ENCODE measurements at places on chromosomes 16 and 17.

DNA sequence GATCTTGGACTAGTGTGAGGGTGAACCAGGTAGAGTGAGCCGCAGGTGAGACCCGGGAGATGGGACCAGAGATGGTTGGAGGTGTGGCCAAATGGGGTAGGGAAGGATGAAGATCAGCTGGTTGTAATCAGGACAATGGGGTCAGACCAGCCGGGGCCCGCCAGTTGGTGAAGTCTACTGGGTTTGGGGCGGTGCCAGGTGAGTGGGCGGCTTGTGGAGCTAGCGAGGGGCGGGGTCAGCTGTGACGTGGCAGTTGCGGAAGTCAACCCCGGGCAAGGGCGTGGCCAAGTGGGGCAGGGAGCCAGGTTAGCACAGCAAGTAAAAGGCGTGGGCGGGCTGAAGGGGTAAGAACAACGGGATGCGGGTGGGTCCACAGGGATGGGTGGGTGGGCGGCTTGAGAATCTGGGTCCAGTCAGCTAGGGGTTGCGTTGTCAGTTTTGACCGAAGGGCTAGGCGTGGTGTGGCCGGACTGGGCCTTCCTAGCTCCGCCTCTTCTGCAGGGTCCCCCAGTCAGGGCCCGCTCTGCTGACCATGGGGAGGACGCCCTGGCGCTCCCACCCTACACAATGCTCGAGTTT is 25.5 kb upstream of the ALKBH5 start:
- DNase-seq: no peak

DNA sequence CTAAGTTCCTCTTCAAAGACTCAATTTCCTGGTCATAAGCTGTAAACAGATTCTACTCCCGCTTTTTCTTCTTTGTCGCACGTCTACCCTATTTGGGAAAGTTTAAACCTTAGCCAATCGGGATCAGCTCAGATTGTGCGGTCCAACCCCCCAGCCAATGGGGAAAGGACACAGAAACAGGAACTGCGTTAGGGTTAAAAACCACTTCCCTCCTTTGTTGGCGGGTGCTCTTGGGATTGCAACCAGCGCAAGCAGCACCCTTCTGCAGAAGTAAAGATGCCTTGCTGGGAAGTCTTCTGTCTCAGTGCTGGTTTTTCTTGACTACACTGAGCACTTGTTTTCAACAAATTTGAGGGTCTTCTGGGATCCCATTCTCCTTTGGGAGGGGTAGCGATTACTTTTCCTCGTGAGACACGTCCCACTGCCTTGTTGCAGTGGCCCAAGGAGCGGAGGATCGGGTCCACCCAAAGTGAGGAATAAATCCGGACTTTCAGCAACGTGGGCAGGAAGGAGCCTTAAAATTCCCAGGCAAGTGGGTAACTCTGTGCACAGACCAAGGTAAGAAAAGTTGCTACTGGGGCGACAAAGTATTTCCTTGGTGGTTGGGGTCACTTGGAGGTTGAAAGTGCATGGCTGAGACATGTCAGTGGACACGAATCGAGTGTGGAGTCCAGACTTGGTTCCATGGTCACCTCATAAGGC is 1.0 kb upstream of the YPEL3 start:
- DNase-seq: no peak

GRCh38 chr16:50547340-50548124 is 664 bp upstream of the NKD1 start:
- no peak for DNase-seq

DNA sequence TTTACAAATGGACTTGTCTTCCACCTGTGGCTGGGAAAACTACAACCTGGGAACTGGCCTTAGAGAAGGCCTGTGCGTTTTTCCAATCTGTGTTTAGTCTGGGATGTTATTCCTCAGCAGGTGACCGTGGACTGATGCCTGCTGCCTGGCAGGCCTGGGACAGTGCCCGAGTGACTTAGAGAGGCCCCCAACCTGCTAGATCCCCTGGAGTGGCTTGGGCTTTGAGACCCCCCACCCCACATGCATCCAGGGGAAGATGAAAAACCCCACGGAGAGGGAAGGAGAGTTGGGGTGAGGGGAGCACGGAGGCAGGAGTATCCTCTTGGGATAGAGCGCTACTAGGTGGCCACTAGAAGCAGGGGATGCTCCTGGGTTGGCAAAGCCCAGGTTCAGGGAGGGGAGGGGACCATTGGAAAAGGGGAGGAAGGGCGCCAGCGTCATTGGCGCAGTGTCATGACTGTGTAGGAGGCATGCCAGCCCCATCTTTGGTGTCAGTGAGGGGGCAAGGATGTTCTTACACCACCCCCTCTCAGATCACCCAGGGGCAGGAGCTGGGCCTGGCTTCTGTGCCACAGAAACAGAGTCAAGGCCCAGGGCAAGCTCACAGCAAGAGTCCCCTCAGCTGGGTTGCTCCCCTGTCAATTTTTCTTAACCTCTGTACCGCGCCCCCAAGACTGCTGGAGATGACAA is 54.1 kb downstream of the MEAK7 start:
- no peak for DNase-seq

DNA sequence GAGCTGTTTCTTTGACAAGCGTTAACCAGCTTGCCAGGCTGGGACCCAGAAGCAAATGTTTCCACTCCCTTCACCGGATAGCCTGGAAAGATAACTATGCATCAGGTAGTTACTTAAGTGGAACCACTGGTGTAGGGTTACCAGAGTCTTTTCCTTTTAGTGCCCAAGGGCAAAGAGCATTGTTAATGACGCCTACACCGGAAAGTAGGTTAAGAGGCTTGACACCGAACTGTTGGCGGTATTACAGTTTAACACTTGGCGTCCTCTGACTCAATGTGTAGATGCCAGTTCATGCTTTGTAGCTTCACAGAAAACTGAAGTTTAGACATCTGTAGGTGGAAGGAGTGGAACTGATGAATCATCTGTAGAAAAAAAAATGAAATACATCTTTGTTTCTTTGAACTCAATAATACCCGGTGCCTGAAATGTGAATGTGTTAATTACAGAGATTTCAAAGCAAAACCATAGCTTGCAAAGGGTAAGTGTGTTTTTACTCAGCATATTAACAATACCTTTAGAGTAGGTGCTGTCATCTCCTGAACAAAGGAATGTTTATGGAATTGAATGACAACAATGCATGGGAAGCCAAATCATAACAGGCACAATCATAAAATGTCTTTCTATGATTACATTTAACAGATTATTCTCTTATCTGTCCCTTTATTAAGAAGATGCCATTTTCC is 426.7 kb upstream of the SALL1 start:
- no peak for DNase-seq

- no peak for DNase-seq
Observed at GRCh38 chr17:79831265-79832217, 7.7 kb downstream of the CBX4 start.

DNA sequence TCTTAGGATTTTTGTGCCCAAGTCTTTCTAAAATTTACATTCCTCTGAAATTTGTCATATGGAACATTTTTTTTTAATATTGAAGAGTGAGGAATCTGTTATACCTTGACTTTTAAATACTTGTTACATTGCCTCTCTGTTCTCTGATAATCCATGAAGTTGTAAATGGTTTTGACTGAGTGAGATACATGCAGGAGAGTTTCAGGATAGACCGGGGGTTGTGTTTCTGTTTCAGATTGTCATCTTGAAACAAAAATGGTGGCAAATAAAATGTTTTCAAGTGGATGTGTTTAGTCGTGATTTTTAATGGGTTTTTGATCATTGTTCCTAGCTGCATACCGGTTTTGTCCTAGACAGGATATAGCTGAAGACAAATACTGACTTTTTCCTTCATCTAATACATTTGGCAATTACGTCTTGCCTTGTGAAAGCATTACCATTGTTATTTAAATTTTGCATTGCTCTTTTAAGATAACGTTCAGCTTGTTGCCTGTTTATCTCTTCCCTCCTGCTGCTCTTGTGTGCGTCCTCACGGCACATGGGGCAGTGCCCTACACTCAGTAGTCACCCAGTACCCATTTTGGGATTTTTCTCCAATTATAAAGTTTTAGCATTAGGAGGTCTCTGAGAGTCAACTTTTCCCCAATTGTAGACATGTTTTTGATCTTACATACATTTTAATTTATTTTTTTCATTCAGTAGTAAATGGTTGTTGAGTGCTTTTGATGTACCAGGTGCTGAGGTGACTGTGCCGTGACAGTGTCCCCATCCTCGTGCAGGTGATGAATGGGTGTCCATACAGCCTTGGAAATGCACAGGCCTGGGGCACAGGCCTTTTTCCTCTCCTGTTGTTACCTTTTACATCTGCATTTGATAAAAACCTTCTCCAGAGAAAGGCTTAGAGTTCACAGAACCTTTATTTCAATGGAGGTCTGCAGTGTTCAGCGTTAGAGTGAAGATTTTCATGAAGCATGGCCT is 169.9 kb downstream of the MSI2 start:
- DNase-seq: no peak

DNA sequence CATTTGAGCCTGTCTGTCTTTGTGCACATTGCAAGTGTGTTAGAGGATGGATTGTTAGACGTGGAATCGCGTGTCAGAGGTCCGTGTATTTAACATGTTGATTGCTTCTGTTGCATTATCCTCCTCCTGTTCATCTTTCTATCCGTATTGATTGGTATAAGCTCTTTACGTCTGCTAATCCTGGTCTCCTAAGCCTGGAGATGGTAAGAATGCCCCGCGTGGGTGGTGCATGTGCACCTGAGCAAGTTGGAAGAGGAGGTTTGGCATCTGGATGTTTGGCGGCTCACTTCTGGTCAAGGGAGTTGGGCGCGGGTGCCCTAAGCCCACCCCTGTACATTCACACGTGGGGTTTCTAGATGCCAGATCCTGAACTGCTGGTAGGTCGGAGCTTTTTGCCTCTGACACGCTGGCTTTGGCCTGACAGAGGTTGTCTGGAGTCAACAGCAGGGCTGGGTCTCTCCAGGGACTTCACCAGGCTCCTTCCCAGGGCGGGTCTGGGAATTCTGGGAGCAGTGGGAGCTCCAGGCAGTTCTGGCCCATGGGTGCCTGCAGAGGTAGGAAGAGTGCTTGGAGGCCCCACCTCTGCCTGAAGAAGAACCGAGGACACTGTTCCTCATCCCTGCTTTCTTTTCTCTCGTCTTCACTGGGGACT is 107.3 kb downstream of the OR1D5 start:
- DNase-seq: no peak

DNA sequence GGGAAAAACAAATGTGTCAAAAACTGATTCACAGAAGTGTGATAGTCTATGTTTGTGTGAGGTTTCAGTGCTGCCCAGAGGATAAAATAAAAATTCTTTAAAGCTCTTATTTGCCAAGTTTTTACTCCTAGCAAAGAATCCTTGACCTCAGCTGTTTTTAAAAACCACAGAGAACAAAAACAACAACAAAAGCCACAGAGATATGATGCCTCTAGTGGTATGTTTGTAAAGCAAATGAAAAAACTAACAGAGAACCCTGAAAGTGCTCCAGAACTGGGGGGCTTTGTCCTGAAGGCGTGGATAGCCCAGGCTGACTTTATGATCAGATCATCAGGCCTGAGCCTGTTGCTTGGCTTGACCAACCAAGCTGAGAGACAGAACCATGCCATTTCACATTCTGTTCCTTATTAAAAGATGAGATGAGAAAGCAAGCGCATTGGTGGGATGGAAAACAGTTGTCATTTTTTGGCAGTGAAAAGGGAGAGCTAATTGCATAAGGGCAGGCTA is 411.0 kb downstream of the CPPED1 start:
- no peak for DNase-seq

GRCh38 chr17:65166787-65167186 is 29.6 kb downstream of the RGS9 start:
- DNase-seq: no peak

- DNase-seq: no peak
Observed at GRCh38 chr16:3036726-3037315, at the start of gene BICDL2. Gene BICDL2, minus strand, starts transcription at chr16:3036944. Its CDS starts 1,448 bp downstream, at chr16:3035496.

DNA sequence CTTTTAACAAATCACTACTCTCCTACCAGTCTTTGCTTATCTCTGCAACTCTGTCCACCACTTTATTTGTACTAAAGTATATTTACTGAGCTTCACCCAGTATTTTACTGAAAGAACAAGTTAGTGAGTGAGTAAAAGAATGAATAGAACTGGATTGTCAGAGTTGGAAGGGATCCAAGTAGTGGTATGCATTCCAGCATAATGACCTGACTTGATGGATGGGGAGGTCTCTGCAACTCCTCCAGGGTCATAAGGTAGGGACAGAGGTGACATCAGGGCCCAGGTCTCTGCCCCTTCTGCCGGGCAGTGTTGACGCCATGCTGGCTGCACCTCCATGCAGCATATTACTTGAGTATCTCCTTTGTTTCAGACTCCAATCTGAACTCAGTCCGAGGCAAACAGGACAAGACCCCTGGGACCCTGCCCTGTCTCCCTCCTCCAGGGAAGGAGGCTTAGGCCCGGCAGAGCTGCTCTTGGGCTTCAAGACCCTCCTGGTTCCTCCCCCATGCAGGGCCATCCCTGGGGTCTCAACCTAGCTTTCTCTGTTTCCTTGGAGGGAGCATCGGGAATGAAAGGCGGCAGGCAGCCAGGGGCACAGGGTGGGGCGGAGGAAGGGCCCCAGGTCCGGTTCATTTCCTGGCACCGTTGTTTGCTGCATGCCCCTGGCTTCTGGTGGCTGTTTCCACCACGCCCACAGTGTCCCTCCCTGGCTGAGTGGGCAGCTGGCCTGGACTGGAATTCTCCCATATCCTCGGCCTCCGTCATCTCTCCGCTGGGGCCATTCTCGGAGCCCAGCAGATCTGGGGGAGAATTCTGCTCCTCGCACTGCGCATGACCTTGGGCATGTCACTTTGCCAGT is 12.4 kb upstream of the ITGA3 start:
- no peak for DNase-seq

- no peak for DNase-seq
Observed at GRCh38 chr17:29699283-29699682, 76.6 kb upstream of the CORO6 start.

DNA sequence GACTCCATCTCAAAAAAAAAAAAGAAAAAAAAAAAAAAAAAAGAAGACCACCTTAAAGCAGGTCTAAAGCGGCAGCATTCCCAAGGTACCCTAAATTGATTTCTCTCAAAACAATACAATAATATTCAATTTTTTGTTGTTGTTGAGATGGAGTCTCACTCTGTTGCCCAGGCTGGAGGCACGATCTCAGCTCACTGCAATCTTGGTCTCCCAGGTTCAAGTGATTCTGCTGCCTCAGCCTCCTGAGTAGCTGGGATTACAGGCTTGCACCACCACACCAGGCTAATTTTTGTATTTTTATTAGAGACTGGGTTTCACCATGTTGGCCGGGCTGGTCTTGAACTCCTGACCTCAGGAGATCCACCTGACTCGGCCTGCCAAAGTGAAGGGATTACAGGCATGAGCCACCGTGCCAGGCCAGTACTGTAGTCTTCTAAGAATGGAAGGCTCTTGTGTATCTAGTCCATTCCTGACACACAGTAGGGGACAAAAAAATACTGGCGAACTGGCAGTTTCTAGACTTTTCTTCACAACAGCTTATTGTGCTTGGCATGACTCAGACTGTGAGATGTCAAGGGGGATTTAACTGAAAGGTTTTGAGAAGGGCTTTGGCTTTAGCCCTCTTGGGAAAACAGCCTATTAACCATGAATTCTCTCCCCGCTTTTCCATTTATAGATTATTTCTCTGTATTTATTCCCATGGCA is 17.3 kb downstream of the CDR2 start:
- no peak for DNase-seq

Measured in SK-N-MC (cell line).